GF-D8 (cell line): ENCODE measurements at places on chromosomes 16 and 17.

DNA sequence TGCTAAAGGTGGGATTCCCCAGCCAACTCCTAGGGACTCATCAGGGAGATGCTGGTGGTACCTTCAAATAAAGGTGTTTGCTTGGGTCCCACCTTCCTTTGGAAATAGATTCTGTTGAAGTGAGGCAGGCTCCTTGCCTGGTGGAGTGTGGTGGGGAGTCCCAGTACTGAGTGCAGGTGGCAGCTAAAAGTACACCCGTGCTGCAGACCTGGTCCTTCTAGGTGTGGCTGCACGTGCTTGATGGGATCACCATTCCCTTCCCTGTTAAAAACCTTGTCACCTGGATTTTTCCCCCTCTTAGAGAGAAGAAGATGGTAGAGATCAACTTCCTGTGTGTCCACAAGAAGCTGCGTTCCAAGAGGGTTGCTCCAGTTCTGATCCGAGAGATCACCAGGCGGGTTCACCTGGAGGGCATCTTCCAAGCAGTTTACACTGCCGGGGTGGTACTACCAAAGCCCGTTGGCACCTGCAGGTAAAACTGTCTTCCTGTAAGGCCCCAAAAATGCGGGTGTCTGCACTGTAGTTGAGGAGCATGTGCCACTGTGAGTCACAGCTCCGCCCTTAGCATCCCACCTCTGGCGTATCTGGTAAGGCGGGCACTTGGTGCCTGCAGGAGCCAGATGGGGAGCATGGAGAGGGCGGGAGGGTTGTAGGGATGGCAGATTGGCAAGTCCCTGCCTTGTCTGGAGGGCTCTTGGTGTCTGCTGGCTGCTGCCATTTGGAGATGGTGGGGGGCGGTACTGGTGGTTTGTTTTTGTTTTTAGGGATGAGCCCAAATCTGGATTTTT lies 34.0 kb downstream of the PLCD3 start:
- DNase-seq = no peak

DNA sequence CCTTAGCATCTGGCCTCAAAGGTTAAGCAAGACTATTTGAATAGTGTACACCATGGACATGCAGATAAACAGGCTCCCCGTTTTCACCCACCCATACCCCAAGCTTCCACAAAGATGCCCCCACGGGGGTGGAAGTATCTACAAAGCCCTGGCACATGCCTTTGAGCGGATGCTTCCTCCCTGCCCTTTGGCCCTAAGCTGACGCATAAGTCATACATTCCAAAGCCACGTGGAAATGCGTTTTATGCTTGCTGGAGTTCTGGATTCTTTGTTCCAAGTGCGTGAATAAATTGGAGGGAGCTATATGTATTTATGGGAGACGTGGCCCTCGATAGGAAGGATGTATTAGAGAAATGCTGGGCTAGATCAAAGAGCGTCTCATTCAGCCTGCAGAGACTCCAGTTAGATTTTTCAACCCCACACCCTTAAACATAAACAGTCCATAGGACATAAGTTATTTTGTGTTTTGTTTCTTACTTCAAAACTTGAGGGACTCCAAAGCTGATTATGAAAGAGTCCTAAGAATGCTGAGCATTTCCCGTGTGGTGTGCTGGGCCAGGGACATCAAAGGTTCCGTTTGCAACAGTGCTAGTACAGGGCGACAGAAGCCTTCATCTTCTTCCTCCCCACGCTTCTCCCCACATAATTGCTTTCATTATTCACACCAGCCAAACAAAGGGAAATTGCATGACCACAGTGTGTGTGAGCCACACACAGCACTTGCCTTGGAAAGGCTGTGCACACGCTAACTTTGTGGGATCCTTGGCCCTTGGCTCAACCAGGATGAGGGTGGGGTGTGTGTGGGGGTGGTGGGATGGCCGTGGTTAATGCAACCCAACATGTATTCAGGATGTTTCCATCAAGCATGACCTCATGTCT lies 73.6 kb downstream of the WIPI1 start:
- DNase-seq = peak; percentile 27

DNA sequence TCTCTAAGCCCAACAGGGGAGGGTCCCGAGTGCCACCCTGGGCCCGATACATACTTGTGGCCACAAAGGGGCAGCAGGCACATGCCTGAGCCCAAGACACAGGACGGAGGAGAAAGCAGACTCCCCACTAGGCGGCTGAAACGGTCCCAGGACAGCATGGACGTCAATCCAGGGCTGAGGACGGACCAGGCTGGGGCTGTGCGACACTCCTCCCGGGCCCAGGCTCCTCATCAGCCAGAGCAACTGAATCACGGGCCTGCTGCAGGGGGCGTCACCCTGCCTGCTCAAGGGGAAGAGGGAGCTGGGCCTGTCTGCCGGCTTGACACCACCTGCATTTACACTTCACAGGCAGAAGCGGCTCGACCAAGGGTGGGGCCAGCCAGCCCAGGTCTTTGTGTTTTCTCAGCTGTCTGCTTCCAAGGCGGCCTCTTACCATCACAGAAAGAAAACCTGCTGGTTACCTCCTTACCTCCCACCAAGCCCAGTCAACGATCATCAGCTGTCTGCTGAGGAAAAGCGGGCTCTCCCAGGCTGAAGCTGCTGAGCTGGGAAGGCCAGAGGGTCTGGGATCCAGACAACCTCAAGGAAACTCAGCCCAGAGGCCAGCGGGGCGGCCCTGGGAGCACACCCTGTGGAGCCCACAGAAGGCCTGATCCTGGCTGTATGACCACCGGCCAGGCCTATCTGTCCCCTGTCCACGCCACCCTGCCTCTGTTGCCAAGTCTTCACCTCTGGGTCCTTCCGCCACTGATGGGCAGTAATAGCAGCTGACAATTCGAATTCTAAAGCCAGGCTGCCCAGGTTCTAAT lies 26.4 kb downstream of the KIFC3 start:
- DNase-seq = no peak

DNA sequence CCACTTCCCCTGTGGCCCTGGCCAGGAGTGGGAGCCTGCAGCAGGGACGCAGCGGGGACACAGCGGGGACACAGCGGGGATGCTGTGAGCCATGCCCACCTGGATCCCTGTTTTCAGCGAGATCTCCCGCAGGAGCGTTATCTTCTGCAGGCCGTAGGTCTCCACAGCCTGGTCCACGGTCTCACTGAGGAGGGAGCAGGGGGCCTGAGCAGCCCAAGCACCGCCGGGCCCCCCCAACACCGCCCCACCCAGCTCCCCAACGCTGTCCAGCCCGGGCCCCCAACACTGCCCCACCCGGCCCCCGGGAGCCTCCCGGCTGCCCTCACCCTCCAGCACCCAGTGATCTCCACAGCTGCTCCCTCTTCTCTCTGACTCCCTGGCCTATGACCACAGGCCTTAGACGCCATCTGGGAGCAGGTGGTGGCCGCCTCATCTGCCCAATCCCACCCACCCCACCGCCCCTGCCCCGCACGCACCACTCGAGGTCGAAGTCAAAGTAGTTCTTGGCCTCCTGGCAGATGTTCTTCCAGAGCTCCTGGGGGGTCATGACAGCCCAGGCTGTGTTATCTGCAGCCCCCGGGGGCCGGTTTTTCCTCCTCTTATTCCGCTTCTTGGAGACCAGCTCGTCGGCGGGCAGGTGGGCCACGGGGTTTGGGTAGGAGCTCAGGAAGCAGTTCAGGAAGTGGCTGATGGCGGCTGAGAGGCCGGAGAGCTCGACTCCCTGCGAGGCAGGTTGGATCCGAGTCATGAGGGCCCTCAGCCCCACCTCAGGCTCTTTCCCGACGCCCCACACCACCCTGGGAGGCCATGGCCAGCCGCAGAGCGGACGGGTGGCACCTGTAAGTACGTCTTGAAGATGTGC lies 17.0 kb downstream of the CLUH start:
- no peak for DNase-seq
